ENCODE measurements at places on chromosomes 12 and 14.

DNA sequence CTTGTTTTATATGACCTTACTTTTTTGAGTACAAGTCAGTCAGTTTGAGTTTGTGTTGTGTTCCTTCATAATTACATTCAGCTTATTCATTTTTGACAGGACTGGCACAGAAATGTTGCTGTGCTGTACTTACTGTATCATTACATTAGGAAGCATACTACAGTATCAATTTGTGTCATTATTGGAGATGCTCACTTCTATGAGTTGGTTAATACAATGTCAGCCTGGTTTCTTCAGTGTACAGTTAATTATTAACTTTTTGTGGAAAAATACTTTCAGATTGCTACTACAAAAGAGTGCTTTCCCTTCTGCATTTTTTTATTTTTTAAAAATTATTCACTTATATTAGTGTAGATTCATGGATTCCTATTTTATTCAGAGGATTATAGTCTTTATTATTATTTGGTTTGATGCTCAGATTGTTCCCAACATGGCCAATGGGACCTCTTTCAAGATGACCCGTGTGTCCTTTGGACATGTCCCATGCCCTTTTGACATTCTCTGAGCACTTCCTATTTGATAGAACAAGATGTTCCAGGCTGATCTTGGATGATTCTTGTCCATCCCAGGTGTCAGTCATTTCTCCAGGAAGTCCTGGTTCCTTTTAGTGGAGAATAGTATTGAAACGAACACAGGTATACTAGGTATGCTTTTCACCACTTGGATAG is 66.6 kb downstream of the MON2 start:
- peak; percentile 4 for DNase-seq

- no peak for DNase-seq
These were observed 60.6 kb downstream of the FBXL14 start for GRCh38 chr12:1533602-1534304.

DNA sequence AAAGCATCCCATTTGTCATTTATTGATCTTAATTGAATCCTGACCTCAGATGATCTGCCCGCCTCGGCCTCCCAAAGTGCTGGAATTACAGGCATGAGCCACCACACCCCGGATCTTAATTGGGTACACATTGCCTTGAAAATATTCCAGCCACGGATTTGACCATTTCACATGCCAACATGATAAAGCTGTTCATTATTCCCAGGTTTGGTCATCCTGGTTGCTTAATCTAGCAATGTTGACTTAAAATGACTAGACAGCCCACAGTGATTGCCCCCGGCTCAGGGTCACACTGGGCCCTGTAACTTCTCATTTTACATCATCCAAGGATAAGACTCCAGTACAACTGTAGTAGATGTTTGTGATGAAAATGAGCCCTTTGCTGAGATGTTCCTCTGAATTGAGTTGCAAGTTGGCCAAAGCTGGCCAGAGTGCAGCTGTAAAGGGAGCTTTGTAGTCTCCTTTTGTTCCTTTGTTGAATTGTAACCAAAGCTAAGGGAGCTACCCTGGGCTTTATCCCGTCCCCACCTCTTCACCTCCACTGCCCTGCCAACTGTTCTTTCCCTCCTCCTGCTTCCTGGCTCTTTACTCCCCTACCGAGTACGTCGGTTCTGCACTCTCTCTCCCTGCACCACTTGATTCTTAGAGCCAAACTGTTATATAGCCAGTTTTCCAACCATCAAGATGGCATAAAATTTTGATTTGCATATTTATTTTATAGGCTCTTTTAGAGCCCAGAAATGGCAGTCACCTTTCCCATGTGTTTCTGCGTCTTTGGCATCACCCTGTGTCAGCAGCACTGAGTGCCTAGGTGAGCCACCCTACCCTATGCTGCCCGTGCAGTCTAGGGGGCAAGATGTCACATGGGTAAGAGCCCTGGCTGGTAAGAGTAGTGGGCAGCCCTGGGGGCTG is 141.3 kb upstream of the HIF1A start:
- peak; percentile 99 for DNase-seq

GRCh38 chr12:123427036-123427769 is 9.3 kb downstream of the RILPL2 start:
- DNase-seq = no peak

GRCh38 chr14:23530375-23531055 is 21.1 kb downstream of the ZFHX2 start:
- no peak for DNase-seq

- no peak for DNase-seq
These were observed at the start of gene ACOT4 for GRCh38 chr14:73591690-73592449. Gene ACOT4, plus strand, starts transcription at chr14:73591873. Its CDS starts 87 bp downstream, at chr14:73591960.

DNA sequence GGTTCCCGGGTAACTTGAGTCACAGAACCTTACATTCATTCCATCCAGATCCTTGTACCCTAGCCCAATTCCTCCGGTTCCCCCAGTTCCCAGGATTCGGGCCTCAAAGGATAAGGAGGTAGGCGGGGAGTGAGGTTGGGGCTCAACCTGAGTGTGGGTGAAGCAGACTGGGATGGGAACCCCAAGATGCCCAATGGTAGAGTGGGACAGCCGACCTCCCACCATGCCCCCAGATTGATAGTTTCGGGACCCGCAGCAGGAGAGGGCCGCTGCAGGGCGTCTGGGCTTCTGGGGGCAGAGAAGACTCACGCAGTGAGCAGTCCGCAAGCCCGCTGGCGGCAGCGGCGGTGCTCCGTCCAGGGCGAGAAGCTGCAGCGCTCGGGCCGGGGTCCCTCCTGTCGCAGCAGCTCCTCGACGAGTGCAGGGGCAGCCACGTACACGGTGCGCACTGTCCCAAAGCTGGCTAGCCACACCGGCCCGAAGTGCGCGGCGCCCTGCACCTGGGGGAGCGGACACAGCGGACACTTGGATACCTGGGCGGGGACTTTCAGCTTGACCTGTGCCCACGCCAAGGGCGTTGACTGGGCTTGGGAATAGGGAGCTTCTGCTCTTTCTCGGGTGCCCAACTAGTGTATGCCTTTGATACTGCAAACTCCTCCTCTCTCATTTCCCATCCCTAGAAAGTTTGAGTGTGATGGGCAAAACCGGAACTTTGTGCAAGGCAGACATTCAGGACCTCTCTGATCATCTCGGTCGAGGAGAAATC is 997 bp downstream of the CYP27B1 start:
- DNase-seq = no peak

DNA sequence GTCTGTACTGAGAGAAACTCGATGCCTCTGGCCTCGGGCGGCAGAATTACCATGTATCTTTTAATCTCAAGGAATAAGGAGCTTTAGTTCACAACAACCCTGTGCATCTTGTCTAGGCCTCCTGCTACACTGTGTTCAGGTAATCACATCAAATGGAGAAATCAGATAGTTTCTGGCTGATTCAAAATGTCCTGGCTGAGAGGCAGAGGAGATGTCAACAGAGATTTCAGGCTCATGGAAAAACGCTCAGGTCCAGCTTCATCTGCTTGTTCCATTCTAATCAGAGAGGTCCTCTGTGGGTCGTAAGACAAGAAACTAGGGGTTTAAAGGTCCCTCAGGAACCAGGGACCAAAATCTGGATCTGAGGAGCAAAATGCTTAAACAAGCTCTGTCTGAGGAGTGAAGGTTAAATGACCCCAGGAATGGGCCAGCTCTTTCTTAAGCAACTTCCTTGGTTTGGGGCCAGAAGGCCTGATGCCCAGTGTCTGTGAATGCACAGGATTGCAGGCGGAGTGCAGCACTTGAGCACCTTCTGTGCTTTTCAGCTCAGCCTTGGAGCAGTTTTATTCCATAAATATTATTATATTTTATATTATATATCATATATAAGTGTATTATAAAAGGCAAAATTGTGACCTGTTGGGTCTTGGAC is 170.2 kb upstream of the PRICKLE1 start:
- DNase-seq = no peak

DNA sequence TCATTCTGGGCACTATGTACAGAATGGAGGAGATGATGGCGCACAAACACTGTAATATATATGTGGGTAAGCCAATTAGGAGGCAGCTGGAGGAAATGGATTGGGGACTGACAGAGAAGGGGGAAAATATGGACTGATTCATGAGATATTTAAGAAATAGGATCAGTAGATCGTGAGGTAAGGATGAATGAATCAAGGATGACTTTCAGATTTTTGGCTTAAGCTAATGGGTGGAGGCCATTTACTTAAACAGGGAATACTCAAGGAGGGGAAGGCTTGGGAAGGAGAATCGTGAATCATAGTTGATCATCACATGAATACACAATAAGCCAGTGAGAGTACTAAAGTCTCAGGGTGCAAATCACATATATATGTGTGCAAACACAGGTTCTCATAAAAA is 11.2 kb upstream of the GNPNAT1 start:
- no peak for DNase-seq

Data from HepG2 (cell line).